Peyer's patch (tissue), 4 donors: ENCODE measurements at places on chromosomes 16 and 17.
A peak's percentile ranks its signal among the peaks of the same experiment; 100 is the strongest.

DNA sequence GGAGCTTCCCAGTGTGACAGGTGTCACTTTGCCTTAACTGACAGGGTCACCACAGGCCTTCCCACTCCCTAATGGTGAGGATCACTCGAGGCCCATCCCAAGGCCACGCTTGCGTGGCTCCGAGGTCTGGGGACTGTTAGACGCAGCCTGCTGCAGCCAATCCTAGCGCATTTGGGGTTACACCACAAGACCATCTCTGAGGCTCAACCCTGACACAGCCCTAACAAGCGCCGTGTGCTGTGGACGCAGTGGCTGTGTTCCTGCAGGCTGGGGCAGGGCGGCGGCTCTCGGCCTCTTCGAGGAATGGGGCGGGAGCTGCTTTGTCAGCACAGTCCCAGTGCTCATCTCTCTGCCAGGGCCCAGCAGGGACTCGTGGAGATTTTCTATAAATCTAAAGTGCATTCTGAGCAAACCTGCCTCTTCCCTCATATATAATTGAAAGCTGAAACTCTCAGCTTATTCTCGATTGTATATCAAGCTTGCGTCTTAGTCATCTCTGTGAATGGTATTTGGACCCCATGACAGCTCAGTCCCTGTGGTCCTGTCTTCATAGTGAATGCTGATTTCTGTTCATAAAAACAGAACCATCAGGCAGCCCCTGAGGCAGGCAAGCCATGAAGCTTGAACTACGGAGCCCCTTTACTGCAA lies 65.8 kb upstream of the CHMP6 start:
- no peaks in the 10 kb centered on the region for H3K4me1 ChIP-seq
- no peak overlapping the region for H3K27ac ChIP-seq
- H3K36me3 ChIP-seq: no peaks in the 10 kb centered on the region

GRCh38 chr16:49738832-49739231 lies 117.1 kb downstream of the ZNF423 start:
- H3K4me3 ChIP-seq: no peak overlapping the region
- no peaks in the 10 kb centered on the region for H3K4me1 ChIP-seq
- H3K27me3 ChIP-seq: no peaks in the 10 kb centered on the region
- DNase-seq: no peak
- H3K27ac ChIP-seq: no peak overlapping the region
- no peaks in the 10 kb centered on the region for H3K36me3 ChIP-seq

DNA sequence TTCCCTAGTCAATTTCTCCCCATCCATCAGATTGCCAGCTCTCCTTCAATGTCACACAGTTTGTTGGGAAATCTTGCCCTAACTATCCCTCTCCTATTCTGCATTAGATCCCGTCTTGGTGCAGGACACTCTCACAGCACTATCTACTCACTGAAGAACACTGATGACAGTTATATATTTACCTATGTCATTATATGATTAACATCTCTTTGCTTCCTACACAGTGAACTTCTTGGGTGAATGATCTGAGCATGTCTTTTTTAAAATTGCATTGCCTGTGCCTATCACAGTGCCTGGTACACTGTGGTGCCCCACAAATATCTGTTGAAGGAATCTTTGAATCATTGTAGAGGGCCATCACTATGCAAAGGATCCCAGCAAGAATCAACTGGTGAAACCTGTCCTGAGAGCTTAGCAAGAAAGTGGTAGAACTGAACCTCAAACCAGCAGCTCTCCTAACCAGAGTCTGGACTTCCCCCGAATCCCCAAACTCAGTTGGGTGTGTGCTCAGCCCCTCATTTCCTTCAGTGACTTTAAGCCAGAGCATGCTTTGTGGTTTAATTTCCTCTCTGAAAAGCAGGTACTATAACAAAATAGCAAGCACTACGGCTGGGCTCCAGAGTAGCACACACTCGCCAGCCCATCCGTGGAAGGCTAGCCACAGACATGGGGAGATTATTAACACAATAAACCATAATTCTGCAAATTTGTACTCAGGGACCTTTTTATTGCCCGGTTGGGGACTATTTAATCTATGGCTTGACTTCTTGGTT lies 680.7 kb upstream of the SALL1 start:
- DNase-seq: no peak
- no peak overlapping the region for H3K4me3 ChIP-seq
- H3K4me1 ChIP-seq: no peaks in the 10 kb centered on the region
- no peaks in the 10 kb centered on the region for H3K36me3 ChIP-seq

GRCh38 chr16:89020925-89021595 lies 44.1 kb upstream of the CBFA2T3 start:
- no peak overlapping the region for H3K27ac ChIP-seq
- H3K4me3 ChIP-seq: no peak overlapping the region
- H3K36me3 ChIP-seq: no peaks in the 10 kb centered on the region
- H3K27me3 ChIP-seq: no peaks in the 10 kb centered on the region

DNA sequence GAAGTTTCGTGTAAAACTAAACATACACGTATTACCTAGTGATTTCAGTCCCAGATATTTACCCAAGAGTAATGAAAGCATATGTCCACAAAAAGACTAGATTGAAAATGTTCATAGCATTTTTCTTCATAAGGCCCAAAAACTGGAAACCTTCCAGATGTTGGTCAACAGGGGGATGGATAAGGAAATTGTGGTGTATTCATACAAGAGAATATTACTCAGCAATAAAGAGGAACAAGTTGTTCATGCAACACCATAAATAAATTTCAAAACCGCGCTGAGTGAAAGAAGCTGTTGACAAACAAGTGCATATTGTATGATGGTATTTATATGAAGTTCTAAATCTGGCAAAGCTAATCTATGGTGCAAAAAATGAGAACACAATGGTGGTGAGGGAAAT lies 54.1 kb upstream of the NFAT5 start:
- no peaks in the 10 kb centered on the region for H3K27me3 ChIP-seq
- no peak for DNase-seq
- no peak overlapping the region for H3K4me3 ChIP-seq
- no peaks in the 10 kb centered on the region for H3K4me1 ChIP-seq
- no peaks in the 10 kb centered on the region for H3K36me3 ChIP-seq

GRCh38 chr17:44607836-44608690 lies 48.2 kb upstream of the MEIOC start:
- H3K4me3 ChIP-seq: no peak overlapping the region
- DNase-seq: no peak
- no peaks in the 10 kb centered on the region for H3K36me3 ChIP-seq

DNA sequence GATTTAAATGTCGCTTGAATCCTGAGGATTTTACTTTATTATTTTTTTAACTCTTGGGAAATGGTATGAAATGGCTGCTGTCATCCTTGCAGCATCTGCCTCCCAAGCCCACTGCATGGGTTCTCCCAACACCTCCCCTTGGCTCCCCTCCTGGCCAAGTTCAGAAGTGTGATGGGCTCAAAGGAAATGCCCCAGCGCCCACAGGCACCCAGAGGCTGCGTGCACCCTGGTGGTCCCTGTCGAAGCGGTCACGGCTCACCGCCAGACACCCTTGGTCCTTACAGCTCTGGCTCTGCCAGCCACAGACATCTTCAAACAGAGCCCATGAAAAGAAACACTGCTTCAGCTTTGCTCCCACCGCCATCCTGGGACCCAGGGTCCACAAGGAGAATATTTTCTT lies 334.7 kb downstream of the SOX9 start:
- peak overlapping the region; percentile 63 for H3K27ac ChIP-seq
- H3K4me3 ChIP-seq: no peak overlapping the region
- H3K27me3 ChIP-seq: no peaks in the 10 kb centered on the region
- no peaks in the 10 kb centered on the region for H3K4me1 ChIP-seq
- no peaks in the 10 kb centered on the region for H3K36me3 ChIP-seq
